ENCODE measurements at places on chromosomes 12 and 14.

DNA sequence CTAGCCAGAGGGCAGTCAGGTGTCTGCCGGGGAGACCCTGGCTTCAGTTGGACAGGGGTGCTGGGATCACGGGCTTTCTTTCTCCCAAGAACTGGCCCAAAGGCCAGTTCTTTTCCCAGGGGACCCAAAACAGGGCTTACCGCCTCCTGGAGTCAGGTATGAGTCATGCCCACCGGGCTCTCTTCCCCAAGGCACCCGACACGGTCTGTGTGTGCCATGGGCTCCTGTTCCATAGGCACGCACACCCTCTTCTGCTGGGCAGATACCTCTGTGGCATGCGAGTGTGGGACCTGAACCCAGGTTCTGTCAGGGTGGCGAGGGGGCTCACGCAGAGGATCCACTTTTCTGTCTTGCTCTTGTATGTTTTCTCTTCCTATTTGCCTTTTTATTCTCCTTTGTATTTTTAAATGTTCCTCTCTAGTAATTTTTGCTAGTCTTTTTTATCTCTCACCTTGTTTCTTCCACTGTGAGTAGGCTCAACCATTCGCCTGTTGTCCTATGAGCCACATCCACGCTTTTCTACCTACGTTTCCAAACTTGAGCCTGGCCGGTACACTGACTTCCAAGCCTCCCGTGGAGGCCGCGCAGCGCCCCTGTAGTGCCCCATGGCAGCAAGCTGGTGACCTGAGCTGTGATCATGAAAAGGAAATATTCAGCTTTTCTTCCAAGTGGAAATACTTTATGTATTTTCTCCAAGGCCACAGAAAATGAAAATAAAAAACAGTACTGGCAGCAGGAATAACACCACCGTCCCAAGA lies 362.2 kb downstream of the CACNA1C start:
- no peak overlapping the region for H3K4me3 ChIP-seq
- no peak for DNase-seq
- H3K4me1 ChIP-seq: no peaks in the 10 kb centered on the region
- no peak overlapping the region for H3K27ac ChIP-seq
- no peaks in the 10 kb centered on the region for H3K36me3 ChIP-seq
- H3K27me3 ChIP-seq: no peaks in the 10 kb centered on the region

GRCh38 chr12:20505056-20505455 lies 136.7 kb downstream of the PDE3A start:
- H3K27me3 ChIP-seq: no peaks in the 10 kb centered on the region
- H3K36me3 ChIP-seq: no peaks in the 10 kb centered on the region
- H3K4me3 ChIP-seq: no peak overlapping the region

- no peaks in the 10 kb centered on the region for H3K27me3 ChIP-seq
- no peak overlapping the region for H3K27ac ChIP-seq
- H3K4me3 ChIP-seq: no peak overlapping the region
- no peaks in the 10 kb centered on the region for H3K4me1 ChIP-seq
Measured at GRCh38 chr12:33322519-33322918, 117.1 kb downstream of the SYT10 start.

- H3K4me1 ChIP-seq: peaks cover 100% of the 10 kb centered on the region
- DNase-seq: no peak
- H3K36me3 ChIP-seq: no peaks in the 10 kb centered on the region
- peak overlapping the region; percentile 96 for H3K27ac ChIP-seq
- H3K4me3 ChIP-seq: no peak overlapping the region
Measured at GRCh38 chr12:124520907-124521306, 46.5 kb downstream of the NCOR2 start.
